ENCODE measurements at places on chromosomes 3 and 15. TPM values are rescaled to one million over a fixed set of nuclear protein-coding genes. Genes with fewer than 3 reads are reported as not detected.

The PGBD4 gene
- total RNA-seq: 2.3 TPM

The GOLGA8T gene
- not detected for total RNA-seq

The KBTBD13 gene
- total RNA-seq: not detected

GRCh38 chr15:80031841-80032240, 27.6 kb upstream of the ZFAND6 start:
- H3K4me3 ChIP-seq: no peak overlapping the region
- DNase-seq: peak; percentile 64
- no peaks in the 10 kb centered on the region for H3K36me3 ChIP-seq
- H3K27ac ChIP-seq: peak overlapping the region; percentile 72
- peaks cover 25% of the 10 kb centered on the region for H3K4me1 ChIP-seq
- H3K27me3 ChIP-seq: no peaks in the 10 kb centered on the region

The C3orf49 gene
- not detected for total RNA-seq

DNA sequence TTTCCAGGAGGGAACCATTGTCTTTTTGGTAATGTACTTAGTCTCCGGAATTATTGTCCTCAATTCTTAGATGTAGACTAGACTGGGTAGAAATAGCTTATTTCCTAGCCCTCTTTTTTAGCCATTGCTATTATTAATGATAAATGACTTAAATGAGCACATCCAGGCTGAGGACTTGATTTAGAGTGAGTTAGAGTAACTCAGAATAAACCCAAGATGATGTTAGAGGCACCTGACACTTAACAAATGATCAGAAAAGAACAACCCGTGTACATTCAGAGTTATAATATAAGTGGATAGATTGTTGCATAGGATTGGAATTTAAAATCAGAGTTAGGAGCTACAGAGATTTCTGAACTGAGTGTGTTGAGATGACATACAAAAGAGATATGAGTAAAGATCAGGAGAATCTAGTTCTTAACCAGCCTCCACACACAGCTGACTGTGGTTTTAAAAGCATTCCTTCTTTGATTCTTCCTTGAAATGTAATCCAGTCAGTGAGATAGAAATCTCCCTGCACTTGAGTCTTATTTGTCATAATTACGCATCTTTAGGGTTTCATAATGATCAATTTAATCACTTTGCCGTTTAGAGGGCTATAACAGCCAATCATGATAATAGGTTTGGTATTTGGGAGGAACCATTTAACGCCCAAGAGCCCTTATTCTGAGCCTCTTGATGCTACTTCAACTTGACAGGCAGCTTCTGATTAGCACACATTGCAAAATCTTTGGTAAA, 366.5 kb downstream of the GAP43 start:
- H3K36me3 ChIP-seq: no peaks in the 10 kb centered on the region
- H3K27me3 ChIP-seq: peaks cover 2% of the 10 kb centered on the region
- no peaks in the 10 kb centered on the region for H3K4me1 ChIP-seq
- no peak overlapping the region for H3K4me3 ChIP-seq

GRCh38 chr3:51706788-51707731, at the start of gene GRM2:
Gene GRM2 (plus strand): TSS chr3:51707068. CDS start chr3:51708984, 1,916 bp downstream.
- H3K27ac ChIP-seq: no peak within 1 kb of the TSS
- DNase-seq: peak; percentile 66
- peaks cover 16% of the 10 kb centered on the region for H3K4me1 ChIP-seq
- H3K4me3 ChIP-seq: no peak within 1 kb of the TSS
- peaks cover 2% of the 10 kb centered on the region for H3K36me3 ChIP-seq

The DUOX1 gene
- total RNA-seq: 0.11 TPM

DNA sequence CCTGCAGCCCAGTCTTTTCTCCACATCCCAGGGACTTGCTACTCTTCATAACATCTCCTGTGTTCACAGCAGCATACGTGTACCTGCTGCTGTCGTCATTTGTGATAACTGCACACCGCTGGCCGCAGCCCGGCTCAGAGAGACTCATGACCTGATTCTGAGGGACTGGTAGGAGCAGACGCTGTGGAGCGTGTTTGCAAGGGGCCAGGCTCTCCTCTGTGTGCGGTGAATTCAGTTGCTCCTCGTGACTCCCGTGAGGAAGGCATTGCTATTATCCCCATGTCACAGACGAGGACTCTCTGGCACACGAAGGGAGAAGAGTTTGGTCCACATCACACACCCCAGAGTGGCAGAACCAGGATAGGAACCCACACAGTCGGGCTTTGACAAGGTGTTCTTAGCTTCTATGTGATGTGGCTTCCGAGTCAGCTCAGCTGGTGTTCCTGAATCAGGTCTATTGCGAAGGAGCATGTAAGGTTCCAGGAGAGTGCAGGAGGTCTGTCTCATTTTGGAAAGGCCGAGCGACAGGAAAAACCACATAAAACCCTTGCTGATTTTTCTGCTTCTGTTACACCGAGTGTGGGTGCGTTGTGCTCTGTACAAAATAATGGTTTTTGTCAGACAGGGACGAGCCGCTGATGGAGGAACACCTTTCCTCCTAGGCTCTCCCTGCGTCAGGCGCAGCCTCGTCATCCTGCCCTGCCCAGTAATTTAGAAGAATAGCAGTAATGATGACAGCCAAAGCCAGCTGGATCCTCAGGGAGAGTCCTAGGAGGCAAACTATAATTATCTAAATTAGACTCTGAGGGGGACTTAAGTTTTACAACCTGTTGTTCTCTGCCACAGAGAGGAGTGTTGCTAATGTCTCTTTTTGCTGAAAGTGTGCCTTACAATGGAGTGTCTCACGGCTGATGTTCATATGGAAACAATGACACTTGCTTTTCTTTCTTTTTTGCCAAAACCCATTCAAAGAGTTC, 157.5 kb upstream of the RGMA start:
- H3K4me3 ChIP-seq: no peak overlapping the region
- peaks cover 5% of the 10 kb centered on the region for H3K27me3 ChIP-seq
- peaks cover 5% of the 10 kb centered on the region for H3K4me1 ChIP-seq
- no peaks in the 10 kb centered on the region for H3K36me3 ChIP-seq

The RAD51 gene
- 73.5 TPM for total RNA-seq

GRCh38 chr3:165895919-165896318, 58.7 kb upstream of the BCHE start:
- DNase-seq: peak; percentile 26
- no peaks in the 10 kb centered on the region for H3K27me3 ChIP-seq
- H3K27ac ChIP-seq: no peak overlapping the region
- H3K4me1 ChIP-seq: no peaks in the 10 kb centered on the region
- H3K4me3 ChIP-seq: no peak overlapping the region
- no peaks in the 10 kb centered on the region for H3K36me3 ChIP-seq

The PLA2G4E gene
- not detected for total RNA-seq

GRCh38 chr3:193008654-193009053, 91.0 kb upstream of the MB21D2 start:
- H3K4me1 ChIP-seq: no peaks in the 10 kb centered on the region
- H3K36me3 ChIP-seq: no peaks in the 10 kb centered on the region
- DNase-seq: no peak
- H3K4me3 ChIP-seq: no peak overlapping the region

The BLM gene
- total RNA-seq: 59.5 TPM

GRCh38 chr15:48646331-48646730, 822 bp upstream of the FBN1 start:
- peak overlapping the region; percentile 51 for H3K4me3 ChIP-seq
- H3K4me1 ChIP-seq: peaks cover 4% of the 10 kb centered on the region
- H3K36me3 ChIP-seq: no peaks in the 10 kb centered on the region
- no peak overlapping the region for H3K27ac ChIP-seq

The CHRM5 gene
- total RNA-seq: not detected

GRCh38 chr3:67017211-67017610, 19.1 kb downstream of the KBTBD8 start:
- peak; percentile 19 for DNase-seq
- H3K4me1 ChIP-seq: peaks cover 26% of the 10 kb centered on the region
- no peak overlapping the region for H3K4me3 ChIP-seq

The GOLGA8J gene
- total RNA-seq: not detected

The COPS2 gene
- total RNA-seq: 95.9 TPM

DNA sequence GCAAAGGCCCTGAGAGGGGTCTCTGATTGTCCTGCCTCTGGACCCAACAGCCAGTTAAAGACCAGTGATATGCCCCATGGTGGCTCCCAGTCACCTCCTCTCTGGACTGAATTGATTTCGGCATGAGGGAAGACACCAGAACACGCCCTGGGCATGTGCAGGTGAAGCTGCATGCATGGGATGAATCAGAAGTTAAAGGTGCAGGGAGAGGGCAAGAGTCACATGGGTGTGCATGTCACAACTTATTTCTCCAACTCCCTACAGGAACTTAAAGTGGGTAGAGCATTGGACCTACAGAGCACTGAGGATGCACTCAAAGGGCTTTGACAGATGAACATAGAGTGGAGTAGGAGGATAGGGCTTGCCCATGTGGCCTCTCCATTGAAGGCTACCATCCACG, 16.9 kb upstream of the RHCG start:
- no peak for DNase-seq
- no peak overlapping the region for H3K27ac ChIP-seq
- no peaks in the 10 kb centered on the region for H3K4me1 ChIP-seq
- no peaks in the 10 kb centered on the region for H3K36me3 ChIP-seq

The DET1 gene
- 3.0 TPM for total RNA-seq

DNA sequence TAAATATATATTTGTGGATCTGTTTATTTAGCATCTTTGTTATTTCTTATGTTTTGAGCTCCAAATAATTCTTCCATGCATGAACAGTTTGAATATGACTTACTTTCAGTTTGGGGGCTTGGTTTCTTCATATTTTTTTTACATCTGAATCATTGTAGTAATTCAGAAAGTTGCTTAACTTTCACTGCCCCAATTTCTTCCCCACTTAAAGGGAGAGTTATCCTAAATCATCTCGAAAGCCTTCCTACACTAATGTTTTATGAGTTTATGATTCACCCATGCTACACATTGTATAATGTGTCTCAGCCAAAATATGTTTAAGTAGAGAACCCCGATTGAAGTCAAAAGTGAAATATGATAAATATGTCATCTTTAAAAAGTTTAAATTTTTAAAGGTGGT, 47.8 kb downstream of the SPRED1 start:
- H3K4me3 ChIP-seq: no peak overlapping the region
- H3K27ac ChIP-seq: no peak overlapping the region
- peaks cover 6% of the 10 kb centered on the region for H3K4me1 ChIP-seq
- H3K36me3 ChIP-seq: no peaks in the 10 kb centered on the region
- no peak for DNase-seq

DNA sequence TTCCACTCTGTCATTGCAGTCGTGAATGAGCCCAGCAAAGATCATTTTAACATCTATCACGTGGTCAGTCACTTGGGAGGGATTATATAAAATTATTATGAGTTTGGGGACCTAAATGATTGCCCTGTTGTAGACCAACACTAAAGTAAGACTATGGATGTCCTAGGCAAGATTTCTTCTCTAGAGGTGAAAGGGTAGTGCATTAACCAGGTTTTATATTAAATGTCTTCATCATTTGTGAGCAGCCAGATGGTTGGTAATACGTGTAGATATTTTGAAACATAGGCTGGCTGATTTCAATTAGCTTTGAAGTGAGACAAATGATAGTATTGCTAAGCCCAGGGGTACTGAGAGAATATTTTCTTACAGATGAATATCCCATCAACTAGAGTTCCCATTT, 150.3 kb upstream of the TSPAN3 start:
- no peak for DNase-seq
- no peak overlapping the region for H3K4me3 ChIP-seq
- H3K36me3 ChIP-seq: no peaks in the 10 kb centered on the region
- H3K4me1 ChIP-seq: peaks cover 12% of the 10 kb centered on the region

- no peak for DNase-seq
- no peak overlapping the region for H3K4me3 ChIP-seq
- peaks cover 19% of the 10 kb centered on the region for H3K4me1 ChIP-seq
- H3K36me3 ChIP-seq: peaks cover 5% of the 10 kb centered on the region
- H3K27me3 ChIP-seq: no peaks in the 10 kb centered on the region
Observed at GRCh38 chr3:102104033-102104432, 254.7 kb downstream of the NFKBIZ start.

The PODXL2 gene
- total RNA-seq: 1.9 TPM

- no peak overlapping the region for H3K4me3 ChIP-seq
- peaks cover 5% of the 10 kb centered on the region for H3K4me1 ChIP-seq
- H3K36me3 ChIP-seq: no peaks in the 10 kb centered on the region
- DNase-seq: no peak
Observed at GRCh38 chr15:61558172-61559136, 329.4 kb upstream of the RORA start.

The GRIP2 gene
- total RNA-seq: not detected

GRCh38 chr15:39433376-39433775, 147.5 kb upstream of the THBS1 start:
- H3K4me3 ChIP-seq: no peak overlapping the region
- H3K4me1 ChIP-seq: peaks cover 19% of the 10 kb centered on the region
- no peak for DNase-seq
- H3K27me3 ChIP-seq: peaks cover 37% of the 10 kb centered on the region
- H3K36me3 ChIP-seq: no peaks in the 10 kb centered on the region
- H3K27ac ChIP-seq: no peak overlapping the region

The ELP6 gene
- total RNA-seq: 40.3 TPM

The LRRC34 gene
- total RNA-seq: 3.8 TPM

- H3K36me3 ChIP-seq: no peaks in the 10 kb centered on the region
- no peak overlapping the region for H3K4me3 ChIP-seq
- H3K27me3 ChIP-seq: no peaks in the 10 kb centered on the region
- H3K4me1 ChIP-seq: peaks cover 36% of the 10 kb centered on the region
- peak; percentile 64 for DNase-seq
- H3K27ac ChIP-seq: no peak overlapping the region
Observed at GRCh38 chr15:40061212-40061901, 22.4 kb upstream of the SRP14 start.

The FGF12 gene
- total RNA-seq: not detected

DNA sequence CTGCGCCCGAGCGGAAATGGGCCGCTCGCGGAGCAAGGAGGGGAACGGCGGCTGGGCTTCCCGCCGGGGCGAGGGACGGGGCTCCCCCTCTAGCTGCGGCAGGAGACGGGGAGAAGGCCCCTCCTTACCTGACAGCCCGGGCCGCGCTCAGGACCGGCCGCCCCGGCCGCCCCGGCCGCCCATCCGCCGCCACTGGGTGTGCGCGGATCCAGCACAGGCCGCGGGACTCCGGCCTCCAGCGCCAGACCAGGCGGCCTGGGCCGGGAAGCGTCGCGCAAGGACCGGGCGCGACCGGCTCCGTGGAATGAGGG, 296 bp downstream of the TPRA1 start:
- peak overlapping the region; percentile 78 for H3K4me3 ChIP-seq
- DNase-seq: peak; percentile 57
- H3K27me3 ChIP-seq: no peaks in the 10 kb centered on the region

GRCh38 chr3:156764751-156765150, 61.4 kb upstream of the LEKR1 start:
- H3K36me3 ChIP-seq: no peaks in the 10 kb centered on the region
- no peak for DNase-seq
- H3K27ac ChIP-seq: no peak overlapping the region
- H3K27me3 ChIP-seq: no peaks in the 10 kb centered on the region
- H3K4me3 ChIP-seq: no peak overlapping the region
- H3K4me1 ChIP-seq: no peaks in the 10 kb centered on the region

GRCh38 chr3:176879710-176880109, 317.6 kb downstream of the TBL1XR1 start:
- H3K4me1 ChIP-seq: no peaks in the 10 kb centered on the region
- no peak for DNase-seq
- no peak overlapping the region for H3K27ac ChIP-seq
- peaks cover 11% of the 10 kb centered on the region for H3K27me3 ChIP-seq

GRCh38 chr3:27279123-27279522, 90.1 kb downstream of the NEK10 start:
- no peak overlapping the region for H3K27ac ChIP-seq
- H3K36me3 ChIP-seq: no peaks in the 10 kb centered on the region
- H3K4me3 ChIP-seq: no peak overlapping the region
- no peak for DNase-seq
- H3K4me1 ChIP-seq: no peaks in the 10 kb centered on the region

- DNase-seq: no peak
- peaks cover 20% of the 10 kb centered on the region for H3K27me3 ChIP-seq
- H3K27ac ChIP-seq: no peak overlapping the region
- H3K4me1 ChIP-seq: no peaks in the 10 kb centered on the region
Observed at GRCh38 chr3:11204697-11205348, 50.5 kb downstream of the HRH1 start.

The LRRK1 gene
- total RNA-seq: 0.73 TPM
